ENCODE measurements at places on chromosomes 7 and 10. TPM values are rescaled to one million over a fixed set of nuclear protein-coding genes. Genes with fewer than 3 reads are reported as not detected.
A peak's percentile ranks its signal among the peaks of the same experiment; 100 is the strongest.

Gene HMX2
- not detected for total RNA-seq

DNA sequence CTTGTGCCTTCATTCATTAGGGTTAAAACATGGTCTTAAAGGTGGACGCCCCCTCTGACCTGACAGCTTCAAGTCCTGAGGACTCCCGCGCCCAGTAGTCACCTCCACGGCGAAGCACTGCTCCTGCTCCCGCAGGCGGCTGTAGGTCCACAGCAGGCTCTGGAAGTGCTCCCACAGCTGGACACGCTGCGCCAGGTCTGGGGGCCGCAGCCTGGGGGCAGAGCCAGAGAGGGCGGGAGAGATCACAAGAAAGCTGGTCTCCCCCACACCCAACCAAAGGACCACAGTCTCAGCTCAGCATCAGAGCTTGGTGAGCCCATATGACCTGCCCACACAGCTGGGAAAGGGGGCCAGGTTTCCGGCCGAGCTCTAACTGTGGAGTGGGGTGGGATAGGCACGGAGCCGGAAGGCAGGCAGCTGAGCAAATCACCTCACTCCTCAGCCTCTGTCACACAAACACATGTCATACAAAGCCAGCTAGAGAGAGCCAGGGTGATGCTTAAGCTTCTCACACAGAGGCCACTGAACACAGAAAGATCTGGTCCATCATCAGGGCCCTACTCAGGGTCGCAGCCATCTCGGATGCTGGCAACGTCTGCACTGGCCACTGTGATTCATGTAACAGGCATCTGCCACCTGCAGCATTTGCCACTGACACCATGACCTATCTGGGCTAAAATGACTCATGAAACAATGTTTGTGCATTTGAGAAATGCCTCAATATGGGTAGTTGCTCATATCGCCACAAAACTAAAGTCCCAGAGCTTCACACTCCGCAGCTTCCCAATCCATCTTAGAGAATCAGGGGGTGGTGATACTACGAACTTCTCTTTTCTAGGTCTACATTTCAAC lies 12.6 kb downstream of the HPS1 start:
- H3K27ac ChIP-seq: no peak overlapping the region
- peak; percentile 18 for DNase-seq
- no peak overlapping the region for H3K4me3 ChIP-seq
- no peaks in the 10 kb centered on the region for H3K4me1 ChIP-seq
- H3K36me3 ChIP-seq: peaks cover 32% of the 10 kb centered on the region
- no peaks in the 10 kb centered on the region for H3K27me3 ChIP-seq

Gene JCAD
- 24.8 TPM for total RNA-seq

GRCh38 chr7:127632276-127632910 lies 14.5 kb upstream of the PAX4 start:
- DNase-seq: peak; percentile 81
- H3K4me1 ChIP-seq: peaks cover 28% of the 10 kb centered on the region
- H3K27me3 ChIP-seq: no peaks in the 10 kb centered on the region
- H3K4me3 ChIP-seq: no peak overlapping the region
- peak overlapping the region; percentile 49 for H3K27ac ChIP-seq

DNA sequence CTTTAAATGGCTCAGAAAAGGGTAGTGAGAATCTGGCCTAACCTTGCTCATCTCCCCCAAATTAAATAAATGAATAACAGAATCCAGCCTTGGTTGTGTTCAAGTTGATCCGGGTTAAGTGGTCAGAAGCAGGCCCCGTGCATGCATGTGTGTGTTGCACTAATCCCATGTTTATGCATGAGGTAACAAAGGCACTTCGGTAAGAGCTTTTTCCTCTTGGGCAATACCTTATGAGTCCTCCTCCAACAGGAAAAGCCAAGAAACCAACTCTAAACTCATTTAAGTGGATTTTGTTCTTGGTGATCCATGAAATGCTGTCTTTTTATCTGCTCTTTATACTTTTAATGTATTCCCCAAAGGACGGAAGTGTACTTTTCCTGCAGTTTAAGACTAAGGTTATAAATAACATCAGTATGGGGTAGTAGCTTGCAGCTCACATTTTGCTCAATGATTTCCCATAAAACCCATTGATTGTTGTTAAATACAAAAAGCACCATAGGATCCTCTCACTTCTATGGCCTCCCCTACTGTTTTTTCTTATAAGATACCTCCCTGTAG lies 104.9 kb upstream of the YAE1 start:
- no peak for DNase-seq
- no peaks in the 10 kb centered on the region for H3K36me3 ChIP-seq
- H3K27me3 ChIP-seq: peaks cover 23% of the 10 kb centered on the region
- no peak overlapping the region for H3K4me3 ChIP-seq
- no peaks in the 10 kb centered on the region for H3K4me1 ChIP-seq
- no peak overlapping the region for H3K27ac ChIP-seq

- H3K4me3 ChIP-seq: no peak overlapping the region
- no peak for DNase-seq
- no peaks in the 10 kb centered on the region for H3K36me3 ChIP-seq
- H3K4me1 ChIP-seq: peaks cover 35% of the 10 kb centered on the region
These were observed 5.2 kb downstream of the FAM133B start for GRCh38 chr7:92584953-92585352.

DNA sequence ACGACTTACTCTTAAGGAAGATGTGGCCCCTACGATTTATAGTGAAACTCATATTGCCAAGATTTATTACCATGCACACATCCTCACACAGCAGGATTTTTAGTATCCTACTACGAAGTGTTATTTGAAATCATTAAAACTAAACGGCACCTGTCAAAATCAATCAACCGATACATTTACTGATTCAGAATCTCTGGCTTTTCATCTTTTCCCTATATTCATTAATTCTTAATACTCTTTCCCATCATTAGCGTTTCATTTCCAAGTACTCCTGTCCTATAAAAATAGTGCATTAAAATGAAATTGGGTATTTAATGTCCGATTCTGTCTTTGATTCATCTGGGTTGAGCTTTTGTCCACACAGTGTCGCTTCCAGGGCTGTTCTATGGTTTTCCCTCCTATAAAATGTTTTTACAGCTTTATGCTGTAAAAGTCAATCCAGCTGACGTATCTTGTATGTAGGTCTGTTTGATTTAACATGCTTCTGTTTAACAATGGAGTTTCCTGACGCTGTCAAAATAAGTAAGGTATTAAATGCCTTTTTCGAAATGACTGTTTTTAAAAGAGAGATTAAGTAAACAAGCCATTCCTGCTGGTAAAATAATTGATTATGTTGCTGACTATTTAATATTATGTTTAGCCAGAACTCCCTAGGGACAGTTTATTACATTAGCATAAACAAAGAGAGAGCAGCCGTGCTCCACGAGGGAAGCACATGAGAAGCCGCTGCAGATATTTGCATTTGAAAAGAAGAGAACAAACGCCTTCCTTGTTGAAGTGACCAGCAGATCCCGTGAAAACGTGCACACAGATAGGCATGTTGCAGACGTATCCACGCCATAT lies 22.3 kb upstream of the SFMBT2 start:
- H3K27me3 ChIP-seq: peaks cover 19% of the 10 kb centered on the region
- H3K4me1 ChIP-seq: no peaks in the 10 kb centered on the region
- no peak overlapping the region for H3K4me3 ChIP-seq
- DNase-seq: no peak
- no peaks in the 10 kb centered on the region for H3K36me3 ChIP-seq

DNA sequence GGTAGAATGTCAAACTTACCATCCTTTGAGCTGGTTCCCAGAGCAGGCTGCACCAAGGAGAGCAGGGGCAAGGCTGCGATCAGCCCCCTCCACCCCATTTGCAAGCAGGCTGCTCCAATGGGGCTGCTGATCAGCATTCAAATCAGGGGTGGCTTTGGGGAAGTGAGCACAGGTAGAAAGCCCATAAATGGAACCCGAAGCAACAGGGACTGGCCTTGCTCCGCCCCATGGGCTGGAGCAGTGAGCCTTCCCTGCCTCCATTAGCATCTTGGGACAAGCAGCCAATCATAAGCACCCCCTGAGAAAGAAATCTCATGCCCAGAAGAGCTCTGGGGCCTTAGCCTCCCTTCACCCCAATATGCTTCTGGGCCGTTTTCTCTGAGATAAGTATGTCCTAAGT lies 4.0 kb upstream of the PKD1L1 start:
- no peak overlapping the region for H3K4me3 ChIP-seq
- no peak for DNase-seq
- H3K27me3 ChIP-seq: no peaks in the 10 kb centered on the region

Gene TRUB1
- total RNA-seq: 25.4 TPM

GRCh38 chr10:123507298-123507697 lies 158.9 kb upstream of the GPR26 start:
- H3K27ac ChIP-seq: no peak overlapping the region
- H3K4me1 ChIP-seq: no peaks in the 10 kb centered on the region
- H3K27me3 ChIP-seq: no peaks in the 10 kb centered on the region
- DNase-seq: no peak
- H3K4me3 ChIP-seq: no peak overlapping the region

Gene PRRT4
- not detected for total RNA-seq

DNA sequence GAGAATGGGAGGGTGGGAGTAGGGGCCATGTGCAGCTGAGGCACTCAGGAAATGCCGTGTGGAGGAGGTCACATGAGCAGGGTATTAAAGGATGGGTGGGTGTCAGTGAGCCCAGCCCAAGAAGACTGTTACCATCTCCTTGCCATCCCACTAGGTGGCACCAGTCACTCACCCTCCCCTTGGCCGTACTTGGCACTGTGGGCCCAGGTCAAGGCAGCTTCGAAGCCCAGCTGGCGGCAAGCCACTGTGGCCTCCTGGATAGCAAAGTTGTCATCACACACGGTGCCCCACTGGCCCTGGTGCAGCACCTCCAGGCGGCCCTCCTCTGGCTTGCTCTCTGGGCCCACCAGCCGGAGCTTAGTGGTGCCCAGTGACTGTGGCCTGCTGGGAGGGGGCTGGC lies 5.4 kb downstream of the LOXL4 start:
- H3K27me3 ChIP-seq: no peaks in the 10 kb centered on the region
- peaks cover 13% of the 10 kb centered on the region for H3K4me1 ChIP-seq
- H3K4me3 ChIP-seq: no peak overlapping the region
- peaks cover 12% of the 10 kb centered on the region for H3K36me3 ChIP-seq

GRCh38 chr10:49076319-49076718 lies 39.0 kb downstream of the VSTM4 start:
- no peak overlapping the region for H3K4me3 ChIP-seq
- H3K27ac ChIP-seq: no peak overlapping the region
- no peaks in the 10 kb centered on the region for H3K36me3 ChIP-seq

DNA sequence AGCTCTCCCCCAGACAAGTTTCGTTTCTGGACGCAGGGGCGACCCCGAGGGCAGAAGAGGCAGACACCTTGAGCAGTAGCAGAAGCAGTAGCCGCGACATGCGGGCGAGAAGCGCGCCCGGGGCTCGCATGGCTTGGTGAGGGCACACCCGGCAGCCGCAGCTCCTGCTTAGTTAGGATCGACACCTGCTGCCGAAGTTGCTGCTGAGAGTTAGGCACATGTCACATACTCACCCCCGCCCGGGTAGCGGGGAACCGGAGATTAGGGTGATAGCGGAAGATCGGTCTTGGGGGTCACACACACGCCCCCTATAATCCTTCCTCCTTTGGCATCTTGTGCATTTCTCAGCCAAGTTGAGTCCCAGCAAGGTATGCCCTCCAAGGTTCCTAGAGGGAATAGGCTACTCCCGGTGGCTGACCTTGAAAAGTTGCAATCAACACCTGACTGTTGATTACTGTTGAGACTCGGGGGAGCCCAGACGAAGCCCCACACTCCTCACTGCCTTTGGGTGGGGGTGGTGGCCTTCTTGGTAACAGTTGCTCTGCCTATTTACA lies 668 bp downstream of the GPR37 start:
- peaks cover 37% of the 10 kb centered on the region for H3K27me3 ChIP-seq
- H3K27ac ChIP-seq: no peak overlapping the region
- peak overlapping the region; percentile 54 for H3K4me3 ChIP-seq
- no peak for DNase-seq
- H3K36me3 ChIP-seq: no peaks in the 10 kb centered on the region
- no peaks in the 10 kb centered on the region for H3K4me1 ChIP-seq

Gene ADK
- total RNA-seq: 29.3 TPM

GRCh38 chr10:78408671-78409472 lies 375.2 kb downstream of the RPS24 start:
- peak; percentile 73 for DNase-seq
- no peak overlapping the region for H3K4me3 ChIP-seq
- no peaks in the 10 kb centered on the region for H3K27me3 ChIP-seq
- H3K27ac ChIP-seq: no peak overlapping the region
- no peaks in the 10 kb centered on the region for H3K36me3 ChIP-seq
- peaks cover 10% of the 10 kb centered on the region for H3K4me1 ChIP-seq

DNA sequence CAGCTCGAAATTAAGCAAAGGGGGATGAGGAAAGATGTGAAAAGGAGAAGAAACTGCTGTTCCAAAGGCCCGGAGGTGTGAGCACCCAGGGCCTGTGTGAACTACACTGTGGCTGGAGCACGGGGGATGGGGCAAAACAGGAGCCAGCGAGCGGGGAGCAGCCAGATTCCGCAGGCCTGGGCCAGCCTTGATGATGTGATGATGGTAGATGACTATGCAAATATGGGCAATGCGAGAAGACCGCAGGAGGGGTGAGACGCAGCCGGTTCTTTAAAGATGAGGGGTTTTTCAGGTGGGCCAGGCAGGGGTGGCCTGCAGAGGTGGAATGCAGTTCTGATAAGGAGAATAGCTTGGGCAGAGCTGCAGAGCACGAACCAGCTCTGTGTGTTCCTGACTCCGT lies 61.5 kb downstream of the LANCL2 start:
- no peak for DNase-seq
- H3K36me3 ChIP-seq: no peaks in the 10 kb centered on the region

- H3K4me1 ChIP-seq: no peaks in the 10 kb centered on the region
- H3K4me3 ChIP-seq: no peak overlapping the region
- peaks cover 6% of the 10 kb centered on the region for H3K27me3 ChIP-seq
- H3K27ac ChIP-seq: no peak overlapping the region
- no peaks in the 10 kb centered on the region for H3K36me3 ChIP-seq
These were observed 49.8 kb downstream of the PRKCQ start for GRCh38 chr10:6530211-6530840.

DNA sequence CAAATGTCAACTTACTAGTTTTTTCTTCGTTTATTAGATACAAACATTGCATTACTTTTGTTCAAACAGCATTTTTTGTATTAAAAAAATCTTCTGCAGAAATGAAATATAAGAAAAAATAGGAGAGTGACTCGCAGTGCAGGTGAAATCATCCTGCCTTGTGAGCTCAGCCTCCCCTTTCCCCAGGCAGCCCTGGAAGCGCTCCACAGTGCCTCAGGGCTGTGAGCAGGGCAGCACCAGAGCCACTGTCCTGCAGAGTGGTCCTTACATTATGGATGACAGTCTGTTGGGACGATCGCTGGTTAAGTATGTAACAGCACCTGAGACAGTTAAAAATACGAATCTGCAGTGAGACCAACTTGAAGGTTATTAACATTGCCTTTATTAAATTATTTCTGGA lies 695.4 kb upstream of the POM121L12 start:
- H3K4me3 ChIP-seq: no peak overlapping the region
- no peaks in the 10 kb centered on the region for H3K4me1 ChIP-seq
- no peak overlapping the region for H3K27ac ChIP-seq
- no peaks in the 10 kb centered on the region for H3K27me3 ChIP-seq
- DNase-seq: no peak

All from GM23248 (cell line).